ENCODE measurements at places on chromosomes 5 and 9. TPM values are rescaled to one million over a fixed set of nuclear protein-coding genes. Genes with fewer than 3 reads are reported as not detected.

IPPK gene
- total RNA-seq, result 8.0 TPM

LCN15 gene
- not detected for total RNA-seq

GDF9 gene
- total RNA-seq, result 0.26 TPM

TAS2R1 gene
- total RNA-seq, result not detected

RNF183 gene
- total RNA-seq, result not detected

UNC5A gene
- 0.24 TPM for total RNA-seq

TMEM167A gene
- 116 TPM for total RNA-seq

NIPAL4 gene
- 0.06 TPM for total RNA-seq

APBA1 gene
- total RNA-seq, result 2.5 TPM

ZFP2 gene
- total RNA-seq, result 1.8 TPM

STPG3 gene
- not detected for total RNA-seq

ENTPD2 gene
- total RNA-seq, result 0.87 TPM

TRPM6 gene
- total RNA-seq, result 0.82 TPM

KLF9 gene
- 25.2 TPM for total RNA-seq

Measured in left lung (tissue), 14 donors.